ENCODE measurements at places on chromosomes 6 and 20. TPM values are rescaled to one million over a fixed set of nuclear protein-coding genes. Genes with fewer than 3 reads are reported as not detected.

Gene PLG
- 0.37 TPM for total RNA-seq

Gene SDC4
- 76.9 TPM for total RNA-seq

Gene DACT2
- 0.92 TPM for total RNA-seq

Gene SLC35D3
- total RNA-seq = not detected

Gene SGK2
- total RNA-seq = 0.32 TPM

Gene ZNF335
- 10.0 TPM for total RNA-seq

Gene DLK2
- 1.2 TPM for total RNA-seq

DNA sequence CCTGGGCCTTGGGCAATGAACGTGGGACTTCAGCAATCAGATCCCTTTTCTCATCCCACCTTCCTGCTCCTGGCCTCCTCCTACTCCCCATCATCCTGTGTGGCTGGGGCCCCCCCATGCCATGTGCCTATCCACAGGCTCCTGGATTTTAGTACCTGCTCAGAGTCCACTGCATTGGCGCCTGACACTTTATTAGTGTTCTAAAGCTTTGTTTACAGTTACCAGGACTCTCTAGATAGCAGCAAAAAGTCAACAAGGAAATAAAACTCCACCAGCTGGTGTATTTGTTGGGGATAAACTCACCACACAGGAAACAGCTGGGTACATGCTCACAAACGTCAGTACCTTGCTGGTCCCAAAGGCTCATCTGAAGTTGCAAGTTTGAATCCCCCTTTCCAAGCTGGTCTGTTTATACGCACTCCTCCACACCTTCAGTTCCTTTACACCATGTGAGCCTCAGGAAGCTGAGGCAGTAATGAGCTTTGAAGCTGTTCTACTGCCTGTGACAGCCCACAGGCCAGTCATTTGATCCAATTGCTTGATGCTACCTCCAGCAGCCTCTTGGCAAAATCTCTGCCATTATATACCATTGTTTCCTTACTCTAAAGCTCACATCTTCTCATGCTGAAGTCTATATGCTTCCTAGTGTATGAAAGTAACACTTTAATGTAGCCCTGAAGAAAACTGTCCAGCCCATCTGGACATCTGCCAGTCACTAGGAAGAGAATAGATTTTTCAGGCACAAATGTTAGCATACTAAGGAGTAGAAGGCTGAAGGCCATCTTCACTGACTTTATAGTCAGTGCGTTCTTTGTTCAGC is 76.6 kb downstream of the ANKEF1 start:
- DNase-seq = no peak

- no peak for DNase-seq
Measured at GRCh38 chr6:87308970-87309369, 13.4 kb upstream of the SMIM8 start.

- peak; percentile 94 for DNase-seq
Measured at GRCh38 chr6:112087136-112087911, at the start of the genes FAM229B and TUBE1. Gene FAM229B, plus strand, starts transcription at chr6:112087591. Its CDS starts 11,693 bp downstream, at chr6:112099284. Gene TUBE1, minus strand, starts transcription at chr6:112087482. Its CDS starts 48 bp downstream, at chr6:112087434.

DNA sequence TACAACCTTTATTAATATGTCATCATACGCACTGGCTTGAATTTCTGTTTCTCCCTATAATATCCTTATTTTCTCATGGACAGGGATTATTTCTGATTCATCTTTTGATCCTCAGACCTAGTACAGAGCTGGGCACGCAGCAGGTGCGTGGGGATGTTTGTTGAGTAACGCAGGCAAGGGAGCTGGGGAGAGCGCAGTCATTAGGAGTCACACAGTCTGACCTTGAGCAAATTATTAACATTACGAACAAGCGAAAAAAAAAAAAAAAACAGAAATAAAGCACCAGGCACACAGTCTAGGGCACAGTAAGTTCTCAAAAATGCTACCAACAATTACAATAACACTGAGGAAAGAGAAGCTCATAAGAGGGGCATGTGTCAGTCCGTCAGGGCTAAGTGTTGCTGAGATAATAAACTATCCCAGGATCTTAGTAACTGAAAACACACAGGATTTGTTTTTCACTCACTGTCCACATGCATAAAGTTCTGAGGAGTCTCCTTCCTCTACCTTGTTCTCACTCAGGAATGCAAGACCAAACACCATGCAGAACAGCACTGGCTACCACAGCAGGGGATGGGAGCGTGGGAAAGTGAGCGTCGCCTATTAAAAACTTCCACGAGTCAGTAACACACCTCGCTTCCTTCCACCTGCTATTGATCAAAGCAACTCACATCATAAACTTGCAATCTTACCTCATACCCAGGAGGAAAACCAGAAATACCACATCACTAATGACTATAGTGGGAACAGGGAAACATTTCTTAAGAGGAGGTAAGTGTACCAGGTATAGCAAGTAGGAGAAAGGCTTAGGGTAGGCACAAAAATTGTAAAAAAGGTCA is 56.9 kb downstream of the PDE10A start:
- DNase-seq = no peak

GRCh38 chr20:23565503-23566045 is 2.7 kb downstream of the CST9L start:
- DNase-seq = no peak

GRCh38 chr6:63448229-63448628 is 124.1 kb upstream of the LOC128125822 start:
- no peak for DNase-seq

- no peak for DNase-seq
Measured at GRCh38 chr6:22007469-22007868, 289.4 kb downstream of the PRL start.

GRCh38 chr6:128327890-128328289 is 192.5 kb downstream of the PTPRK start:
- DNase-seq = no peak

GRCh38 chr20:43681468-43681942 is 14.6 kb downstream of the MYBL2 start:
- no peak for DNase-seq

DNA sequence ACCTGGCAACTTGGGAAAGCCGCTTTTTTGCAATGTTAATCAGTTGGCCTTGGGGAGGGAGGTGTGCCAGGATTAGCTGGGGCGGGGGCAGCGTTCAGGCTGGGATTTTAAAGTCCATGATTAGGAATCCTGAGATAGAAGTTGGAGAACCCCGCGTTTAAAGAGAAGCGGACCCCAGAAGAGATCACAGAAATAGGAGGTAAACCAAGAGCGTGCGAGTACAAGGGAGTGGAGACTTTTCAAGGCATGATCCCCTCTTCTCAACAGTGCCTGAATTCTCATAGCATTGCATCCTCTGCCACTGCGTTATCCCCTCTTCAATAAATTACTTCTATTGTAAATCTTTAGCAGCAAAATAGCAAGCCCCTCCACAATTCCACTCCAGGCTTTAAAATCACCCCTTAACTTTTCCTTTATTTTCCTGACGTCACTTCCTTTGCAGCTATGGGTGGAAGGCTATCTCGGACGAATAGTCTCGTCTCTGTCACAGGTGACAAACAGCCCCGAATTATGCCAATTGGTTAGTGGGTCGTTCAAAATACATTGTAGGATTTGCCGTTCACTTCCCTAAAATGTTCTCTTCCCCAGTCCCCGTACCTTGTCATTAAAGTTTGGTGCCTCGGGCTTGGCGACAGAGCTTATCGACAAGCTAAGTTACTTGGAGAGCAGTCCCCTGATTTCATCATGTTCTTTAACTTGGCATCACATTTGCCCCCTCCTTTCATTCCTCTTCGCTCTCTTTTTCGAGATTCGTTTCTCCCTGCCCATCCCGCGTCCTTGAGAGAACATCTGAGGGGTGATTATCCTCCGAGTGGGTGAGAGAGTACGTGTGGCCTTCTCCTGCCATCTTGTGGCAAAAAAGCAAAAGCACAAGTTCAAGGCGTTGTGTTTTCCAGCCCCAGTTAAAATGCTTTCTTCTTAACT is 17.1 kb downstream of the OR2B2 start:
- no peak for DNase-seq

GRCh38 chr20:426566-426965 is 18.5 kb downstream of the RBCK1 start:
- DNase-seq = no peak

GRCh38 chr6:69098910-69099309 is 463.8 kb downstream of the ADGRB3 start:
- DNase-seq = no peak

DNA sequence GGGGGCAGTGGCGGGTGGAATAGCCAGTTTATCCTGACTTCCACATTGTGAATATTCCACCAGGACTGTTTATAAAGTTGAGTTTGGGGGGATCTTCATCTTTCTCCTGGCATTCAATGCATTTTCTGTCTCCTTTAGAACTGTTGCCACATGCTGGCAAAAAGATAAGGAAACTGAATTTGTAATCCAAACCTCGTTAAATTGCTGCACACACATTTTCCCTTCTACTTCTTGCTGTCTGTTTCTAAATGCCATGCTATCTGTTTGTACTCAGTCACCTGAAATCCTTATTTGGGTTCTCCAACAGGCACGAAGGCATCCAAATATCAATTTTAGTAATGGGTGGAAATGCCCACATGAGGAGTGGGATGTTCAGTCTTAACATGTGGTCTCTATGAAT is 180.2 kb upstream of the CCN2 start:
- no peak for DNase-seq

- no peak for DNase-seq
Measured at GRCh38 chr20:62484478-62484877, 8.7 kb upstream of the GATA5 start.

DNA sequence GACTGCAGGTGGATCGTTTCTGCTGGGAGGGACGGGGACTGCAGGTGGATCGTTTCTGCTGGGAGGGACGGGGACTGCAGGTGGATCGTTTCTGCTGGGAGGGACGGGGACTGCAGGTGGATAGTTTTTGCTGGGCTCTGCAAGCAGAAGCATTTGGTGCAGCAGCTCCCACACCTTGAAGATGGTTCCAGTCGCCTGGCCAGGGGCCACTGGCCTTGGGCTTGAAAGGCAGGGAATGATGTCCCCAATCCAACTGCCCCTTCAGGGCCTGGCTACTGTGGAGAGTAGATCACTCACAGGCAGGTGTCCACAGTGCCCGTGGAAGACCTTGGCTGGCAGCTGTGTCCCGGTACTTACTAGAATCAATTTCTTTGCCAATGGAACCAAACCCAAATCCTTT is 68.2 kb downstream of the PSMG4 start:
- no peak for DNase-seq

DNA sequence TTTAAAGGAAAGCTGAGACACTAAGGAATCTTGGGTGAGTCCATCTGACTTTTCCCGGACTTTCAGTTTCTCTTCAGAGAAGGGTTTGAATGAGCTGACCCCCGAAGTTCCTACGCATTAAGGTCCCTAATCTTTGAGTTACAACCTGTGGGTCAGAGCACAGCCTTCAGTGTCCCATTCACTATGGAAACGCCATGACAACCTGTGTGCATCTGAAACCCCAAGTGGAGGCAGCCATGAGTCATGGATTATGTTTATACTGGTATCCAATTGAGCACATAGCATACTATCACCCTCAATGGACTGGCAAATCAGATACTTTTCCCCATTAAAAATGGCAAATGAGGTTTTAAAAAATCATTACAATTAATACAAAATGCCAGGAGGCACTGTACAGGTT is 11.4 kb downstream of the MYLK4 start:
- no peak for DNase-seq

GRCh38 chr6:88865275-88865674 is 98.1 kb downstream of the RNGTT start:
- no peak for DNase-seq

GRCh38 chr20:47591231-47591630 is 89.5 kb downstream of the NCOA3 start:
- no peak for DNase-seq

DNA sequence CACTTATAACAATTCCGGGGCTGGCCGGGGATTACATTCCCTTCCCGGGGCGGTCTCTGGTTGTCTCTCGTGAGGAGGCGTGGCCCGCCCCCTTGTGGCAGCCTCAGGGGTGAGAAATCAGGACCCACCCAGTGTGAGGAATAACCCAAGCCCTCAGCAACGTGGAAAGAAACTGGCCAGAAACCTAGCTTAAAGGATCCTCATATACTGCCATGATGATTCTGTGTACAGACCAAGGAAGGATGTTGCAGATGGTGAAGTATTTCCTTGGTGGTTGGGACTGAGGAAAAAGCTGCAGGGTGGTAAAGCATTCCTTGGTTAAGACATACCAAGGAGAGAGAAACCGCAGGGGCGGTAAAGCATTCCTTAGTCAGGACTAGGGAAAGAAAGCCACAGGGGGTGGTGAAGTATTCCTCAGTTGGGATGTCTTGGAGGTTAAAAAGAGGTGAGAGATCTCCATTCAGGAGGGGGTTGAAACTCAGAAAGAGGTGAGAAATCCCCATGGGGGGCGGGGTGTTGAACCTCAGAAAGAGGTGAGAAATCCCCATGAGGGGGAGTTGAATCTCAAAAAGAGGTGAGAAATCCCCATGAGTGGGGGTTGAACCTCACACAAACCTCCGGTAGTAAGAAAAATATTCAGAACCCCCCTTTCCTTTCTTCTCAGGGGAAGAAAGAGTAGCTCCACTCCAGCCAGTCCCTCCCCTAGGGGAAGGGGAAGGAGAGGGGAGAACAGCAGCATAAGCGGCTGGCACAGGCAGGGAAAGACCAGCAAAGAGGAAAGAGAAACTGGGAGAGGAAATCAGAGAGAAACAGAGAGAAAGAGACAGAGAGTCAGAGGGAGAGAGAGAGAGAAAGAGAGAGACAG is 238.1 kb downstream of the RNGTT start:
- DNase-seq = peak; percentile 57

- no peak for DNase-seq
Measured at GRCh38 chr6:126724821-126725220, 384.9 kb downstream of the CENPW start.

GRCh38 chr6:26311012-26311384 is 54.0 kb upstream of the BTN3A2 start:
- DNase-seq = no peak

- DNase-seq = no peak
Measured at GRCh38 chr6:13139119-13139518, 189.2 kb downstream of the TBC1D7 start.

- DNase-seq = peak; percentile 17
Measured at GRCh38 chr20:25270829-25271251, 23.0 kb downstream of the PYGB start.

DNA sequence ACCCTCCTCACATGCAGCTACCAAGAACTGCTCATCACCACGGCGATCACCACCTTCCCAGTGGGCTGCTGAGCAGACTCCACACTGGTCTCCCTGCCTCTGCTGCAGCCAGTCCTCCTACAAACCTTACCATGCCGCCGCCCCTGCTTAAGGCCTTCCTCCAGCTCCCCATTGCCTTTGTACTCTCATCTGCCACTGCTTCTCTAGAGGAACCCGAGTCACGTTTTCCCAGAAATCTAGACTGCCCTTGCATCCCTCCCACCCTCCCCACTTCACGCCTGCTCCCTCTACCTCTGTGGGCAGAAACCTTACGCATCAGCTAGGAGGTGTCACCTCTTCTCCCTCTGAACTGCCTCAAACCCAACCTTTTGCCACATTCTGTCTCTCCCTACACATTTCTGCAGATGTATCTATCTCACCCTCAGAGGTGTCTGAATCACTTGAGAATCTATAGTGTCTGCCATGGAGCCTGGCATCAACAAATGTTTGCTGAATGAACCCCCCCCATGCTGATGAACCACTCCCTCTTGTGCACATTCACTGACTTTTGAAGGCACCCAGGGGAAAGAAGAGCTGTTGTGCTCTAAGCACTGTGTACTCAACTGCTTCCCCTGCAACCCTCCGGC is 4.3 kb downstream of the E2F1 start:
- no peak for DNase-seq
